Coronary artery (tissue), 2 donors: ENCODE measurements at places on chromosomes 3 and 15.

DNA sequence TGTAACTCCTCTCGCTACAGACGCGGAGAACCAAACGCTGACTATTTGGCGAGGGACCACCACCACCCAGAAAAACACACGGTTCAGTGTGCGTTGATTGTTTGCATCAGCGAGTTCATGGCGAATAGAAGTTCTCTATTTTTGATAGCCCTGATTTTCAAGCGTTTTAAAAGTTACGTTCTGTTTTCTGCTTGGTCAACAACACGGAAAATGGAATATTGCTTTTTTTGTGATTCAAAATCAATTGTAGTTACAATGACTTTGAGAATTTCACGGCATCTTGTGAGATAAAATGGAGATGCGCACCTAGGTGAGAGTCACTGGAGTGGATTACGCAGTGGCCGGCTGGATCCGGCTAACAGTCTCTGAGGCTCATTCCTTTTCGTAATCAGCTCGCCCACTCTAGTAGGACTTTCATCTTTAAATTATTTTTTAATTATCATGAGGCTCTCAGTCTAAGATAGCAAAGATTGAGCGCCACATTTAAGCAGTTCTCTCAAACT is 54.8 kb downstream of the CCDC54 start:
- DNase-seq, result no peak

- DNase-seq, result no peak
These were observed 48.5 kb upstream of the NR2C2 start for GRCh38 chr3:14898929-14899328.

- DNase-seq, result no peak
These were observed 5.4 kb upstream of the SENP7 start for GRCh38 chr3:101518421-101518871.

GRCh38 chr3:126113238-126113555 is 29.3 kb upstream of the SLC41A3 start:
- no peak for DNase-seq

DNA sequence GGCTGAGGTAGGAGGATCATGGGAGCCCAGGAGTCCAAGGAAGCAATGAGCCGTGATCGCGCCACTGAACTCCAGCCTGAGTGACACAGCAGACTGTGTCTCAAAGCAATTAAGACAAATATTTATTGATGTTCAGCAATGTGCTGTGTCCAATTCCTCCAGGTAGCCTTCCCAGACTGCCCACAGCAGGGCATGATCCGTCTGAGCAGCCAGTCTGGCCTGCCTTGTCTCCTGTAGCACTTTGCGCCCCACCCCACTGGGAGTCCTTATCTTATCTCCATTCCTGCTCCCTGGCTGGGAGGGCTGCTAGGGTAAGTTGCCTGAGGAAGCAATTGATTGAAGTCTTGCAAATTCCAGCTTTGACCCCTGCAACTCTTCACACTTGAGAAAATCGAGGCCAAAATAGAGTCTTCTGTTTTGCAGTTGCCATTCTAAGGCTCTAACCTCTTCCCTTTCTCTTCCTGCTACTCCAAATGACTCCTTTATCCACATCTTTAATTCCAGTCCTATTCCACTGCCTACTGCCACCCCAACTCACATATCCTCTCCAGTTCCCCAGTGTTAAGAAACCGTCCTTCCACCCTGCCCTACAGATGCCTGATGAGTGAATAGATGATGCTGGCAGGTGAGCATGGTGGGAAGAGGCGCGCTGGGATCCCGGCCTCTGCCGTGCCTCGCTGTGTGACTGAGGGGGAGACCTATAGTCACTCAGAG is 26.9 kb upstream of the LCTL start:
- DNase-seq, result no peak

- no peak for DNase-seq
These were observed 45.9 kb downstream of the CMSS1 start for GRCh38 chr3:99863588-99863987.

DNA sequence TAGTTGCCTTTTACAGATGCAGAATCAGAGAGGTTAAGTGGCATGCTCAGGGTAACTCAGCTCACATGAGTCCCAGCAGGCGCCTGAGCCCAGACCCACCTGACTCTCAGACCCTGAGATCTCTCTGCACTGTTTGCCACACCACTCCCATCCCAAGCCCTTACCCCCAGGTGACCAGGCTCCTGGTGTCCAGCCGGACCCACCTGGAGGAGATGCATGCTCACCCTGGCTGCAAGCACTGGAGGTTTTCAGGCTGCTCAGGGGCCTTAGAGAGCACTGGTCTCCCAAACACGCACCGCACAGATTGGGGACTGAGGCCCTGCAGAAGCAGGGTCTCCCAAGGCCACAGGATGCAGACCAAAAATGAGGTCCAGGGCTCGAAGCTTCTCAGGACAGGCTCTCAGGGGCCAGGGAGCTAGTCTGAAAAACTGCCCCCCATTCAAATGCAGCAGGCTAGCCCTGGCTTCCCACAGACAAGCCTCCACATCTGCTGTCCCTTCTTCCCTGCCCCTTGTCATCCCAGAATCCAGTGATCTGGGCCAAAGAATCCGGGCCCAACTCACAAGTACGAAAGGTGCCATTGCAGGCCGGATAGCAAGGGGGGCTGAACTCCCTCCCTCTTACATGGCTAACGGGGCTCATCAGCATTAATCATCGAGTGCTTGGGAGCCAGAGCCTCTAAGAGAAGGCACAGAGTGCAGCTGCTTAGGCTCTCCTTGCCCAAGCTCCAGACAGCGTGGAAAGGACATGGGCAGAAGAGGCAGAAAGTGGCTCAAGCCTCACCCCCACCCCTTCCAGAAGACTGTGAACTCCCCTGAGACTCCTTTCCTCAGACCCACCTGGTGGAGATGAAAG is 90.2 kb upstream of the PRR20G start:
- DNase-seq, result peak; percentile 66

DNA sequence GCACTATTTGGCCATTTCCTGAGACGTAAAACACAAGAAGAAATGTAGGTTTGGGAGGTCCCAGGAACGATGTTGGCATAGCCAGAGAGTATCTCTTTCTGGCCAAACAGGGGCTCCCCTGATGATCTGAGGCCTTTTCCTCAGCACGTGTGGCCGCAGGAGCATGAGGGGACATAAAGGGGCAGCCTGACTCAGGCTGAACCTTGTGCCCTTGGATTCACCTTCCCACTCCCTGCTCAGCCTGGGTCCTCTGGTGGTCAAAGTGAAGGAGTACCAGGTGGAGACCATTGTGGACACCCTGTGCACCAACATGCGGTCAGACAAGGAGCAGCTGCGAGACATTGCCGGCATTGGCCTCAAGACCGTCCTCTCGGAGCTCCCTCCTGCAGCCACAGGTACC is 10.6 kb downstream of the CAND2 start:
- DNase-seq, result no peak

DNA sequence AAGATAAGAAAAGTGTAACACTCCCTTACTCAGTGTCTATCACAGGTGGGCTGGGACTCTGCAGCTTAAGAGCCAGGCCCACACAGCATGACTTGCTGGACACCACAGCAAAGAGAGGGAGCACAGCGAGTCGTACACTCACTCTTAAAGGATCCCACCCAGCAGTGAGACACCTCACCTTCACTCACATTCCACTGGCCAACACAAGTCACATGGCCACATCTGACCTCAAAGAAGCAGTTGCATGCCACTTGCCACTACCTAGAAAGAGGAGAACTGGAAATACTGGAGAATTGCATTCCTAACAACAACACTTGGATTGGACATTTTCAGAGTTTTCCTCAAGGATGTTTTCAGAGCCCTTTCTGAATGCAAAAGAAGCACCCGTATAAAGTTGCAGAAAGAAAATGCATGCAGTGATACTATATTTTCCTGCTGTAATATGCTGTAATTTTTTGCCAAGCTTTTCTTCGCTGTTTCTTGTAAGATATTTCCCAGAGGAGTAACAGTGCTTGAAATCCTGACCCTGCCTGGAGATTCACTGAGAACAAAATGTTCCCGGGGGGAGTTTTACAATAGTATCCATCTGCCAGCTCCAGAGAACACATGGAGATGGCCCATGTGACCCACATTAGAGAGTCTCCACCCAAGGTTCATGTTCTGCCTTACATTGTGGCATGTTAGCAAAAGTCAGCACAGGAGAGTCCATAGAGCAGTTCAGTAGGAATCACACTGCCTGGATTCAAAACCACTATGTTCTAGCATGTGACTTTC is 42.2 kb downstream of the TRIM42 start:
- DNase-seq, result no peak

DNA sequence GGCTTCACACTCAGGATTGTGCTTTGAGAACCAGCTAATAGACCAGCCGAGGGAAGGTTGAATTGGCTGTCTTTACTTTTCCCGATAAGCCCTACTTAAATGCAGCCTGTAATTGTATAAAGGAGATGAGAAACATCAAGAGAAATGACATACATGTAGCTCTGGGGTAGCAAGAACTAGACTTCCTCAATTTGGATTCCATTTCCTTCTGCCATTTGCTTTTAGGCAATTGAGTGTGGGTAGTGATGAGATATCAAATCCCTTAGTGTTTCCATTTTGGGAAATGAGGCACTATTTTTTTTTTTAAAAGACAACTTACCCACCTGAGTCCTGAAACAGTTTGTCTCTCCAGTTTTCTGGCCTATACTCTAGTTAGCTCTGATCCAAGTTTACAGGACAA is 2.2 kb downstream of the INAFM2 start:
- no peak for DNase-seq

- no peak for DNase-seq
These were observed 631.8 kb upstream of the GRM7 start for GRCh38 chr3:6228958-6229683.

GRCh38 chr3:15345608-15346137 is 13.3 kb upstream of the SH3BP5 start:
- DNase-seq, result no peak

DNA sequence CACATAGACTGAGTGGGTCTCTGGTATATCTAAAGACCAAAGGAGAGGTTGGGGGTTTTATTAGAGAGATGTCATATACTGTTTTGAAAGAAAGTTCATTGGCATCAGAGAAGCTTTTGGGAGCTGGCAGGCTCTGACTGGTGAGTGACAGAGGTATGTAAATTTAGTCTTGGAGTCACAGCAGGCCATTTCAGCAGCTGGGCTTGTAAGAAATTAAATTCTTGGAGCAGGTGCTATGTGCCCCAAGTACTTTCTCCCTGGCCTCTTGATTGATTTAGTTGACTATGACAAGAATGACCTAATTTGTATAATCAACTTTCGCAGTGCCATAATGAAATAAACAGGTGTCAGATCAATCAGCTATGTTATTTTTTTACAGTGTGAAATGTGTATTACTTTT is 47.8 kb upstream of the CDAN1 start:
- no peak for DNase-seq

GRCh38 chr3:171772427-171773056 is 37.7 kb downstream of the PLD1 start:
- DNase-seq, result no peak

DNA sequence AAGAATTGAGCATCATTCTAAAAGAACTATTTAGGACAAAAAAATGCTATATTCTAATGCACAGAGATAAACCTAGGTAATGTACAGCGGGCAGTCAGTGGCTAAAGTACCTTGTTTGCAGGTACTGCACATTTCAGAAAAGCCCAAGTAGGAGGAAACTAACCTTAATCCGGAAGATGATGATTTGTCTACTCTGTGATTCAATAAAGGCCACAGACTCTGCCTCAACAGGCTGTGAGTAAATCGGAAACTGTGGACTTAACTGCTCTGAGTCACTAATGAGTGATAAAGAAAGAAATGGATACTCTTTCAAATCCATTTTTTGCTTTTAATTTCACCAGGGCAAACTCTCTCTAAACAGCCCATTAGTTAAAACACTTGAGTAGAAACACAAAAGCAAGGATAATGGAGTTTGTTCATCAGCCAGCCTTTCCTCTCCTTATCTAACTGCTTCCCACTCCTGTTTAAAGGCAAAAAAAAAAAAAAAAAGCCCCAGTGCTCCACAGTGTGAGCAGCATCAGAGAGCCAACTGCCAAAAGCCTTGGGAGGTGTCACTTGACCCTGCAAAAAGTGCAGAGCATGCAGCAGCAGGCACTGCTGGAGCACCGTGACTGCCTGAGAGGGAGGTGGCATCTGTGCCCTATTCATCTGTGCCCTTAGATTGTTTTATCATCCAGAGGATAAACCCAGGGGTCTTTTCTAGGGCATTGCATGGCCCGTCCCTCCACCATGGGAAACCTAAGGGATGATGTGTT is 187.7 kb downstream of the SATB1 start:
- no peak for DNase-seq

DNA sequence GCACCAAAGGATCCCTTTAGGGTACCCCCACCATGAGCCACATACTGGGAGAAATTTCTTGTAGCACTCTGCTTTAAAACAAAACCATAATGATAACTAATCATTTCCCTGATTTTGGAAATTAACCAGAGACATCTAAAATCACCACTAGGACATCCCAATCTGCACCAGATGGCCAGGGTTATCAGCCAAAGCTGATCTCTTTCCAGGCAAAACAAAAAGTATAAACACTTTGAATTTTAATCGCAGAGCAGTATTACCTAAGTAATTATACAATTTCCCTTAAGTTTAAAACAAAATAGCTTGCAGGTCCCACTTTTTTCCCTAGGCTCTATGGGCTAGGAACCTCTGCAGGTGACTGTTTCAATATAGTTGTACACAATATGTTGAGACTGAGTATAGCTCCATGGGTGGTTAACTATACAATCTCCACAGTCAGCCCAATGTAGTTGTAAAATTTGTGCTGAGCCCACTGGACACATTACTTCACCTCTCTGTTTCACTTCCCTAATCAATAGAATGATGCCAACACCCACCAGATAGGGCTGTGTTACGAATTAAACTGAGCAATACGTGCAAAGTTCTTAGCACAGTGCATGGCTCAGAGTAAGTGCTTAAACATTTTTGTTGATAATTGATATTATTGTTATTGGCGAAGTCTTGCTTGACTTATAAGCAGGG is 629 bp upstream of the NOX5 start:
- DNase-seq, result no peak

DNA sequence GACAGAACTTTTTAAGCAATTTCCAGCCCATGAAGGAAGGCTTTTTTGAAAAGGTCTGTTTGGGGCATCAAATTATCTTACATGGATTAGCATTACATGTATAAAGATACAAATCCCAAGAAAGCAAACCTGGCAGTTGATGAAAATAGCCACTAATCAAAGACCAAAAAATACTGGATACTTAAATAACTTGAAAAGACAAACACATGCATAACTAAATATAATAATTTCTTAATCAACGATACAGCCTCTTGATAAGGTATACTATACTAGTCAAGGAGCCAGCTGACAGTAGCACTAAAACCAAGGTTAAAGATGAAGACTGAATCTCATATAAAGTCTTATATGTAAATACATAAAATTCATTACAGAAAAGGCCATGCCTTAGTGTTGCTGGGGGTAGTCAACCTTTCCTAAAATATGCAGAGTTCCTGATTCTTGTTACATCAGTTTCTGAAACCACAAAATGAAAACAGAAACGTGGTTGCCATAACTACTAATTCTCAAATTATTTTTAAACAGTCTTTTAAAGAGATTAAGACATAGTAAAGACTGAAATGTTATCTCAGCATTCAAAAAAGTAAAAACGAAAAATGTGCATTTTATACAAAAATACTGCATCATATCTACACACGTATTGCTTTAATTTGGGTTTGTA is 2.0 kb downstream of the ANKRD28 start:
- no peak for DNase-seq

DNA sequence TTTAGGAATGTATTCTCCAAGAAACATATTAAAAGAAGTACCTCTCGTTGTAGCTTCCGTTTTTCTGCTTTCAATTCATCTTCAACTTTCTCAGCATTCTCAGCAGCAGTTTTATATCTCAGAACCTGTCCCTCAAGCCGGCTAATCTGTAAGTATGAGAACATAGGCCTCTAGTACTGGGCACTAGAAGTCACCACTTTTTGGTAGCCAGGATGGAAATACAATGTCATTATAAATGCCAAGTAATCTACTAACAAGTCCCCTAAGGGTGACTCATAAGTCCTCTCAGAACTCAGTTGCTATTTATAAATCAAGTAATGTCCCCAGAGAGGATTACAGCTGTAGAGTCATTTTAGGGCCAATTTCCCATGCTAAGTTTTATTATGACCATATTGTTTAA is 61.1 kb downstream of the MLH1 start:
- no peak for DNase-seq
